ENCODE measurements at places on chromosomes 5 and 9.

DNA sequence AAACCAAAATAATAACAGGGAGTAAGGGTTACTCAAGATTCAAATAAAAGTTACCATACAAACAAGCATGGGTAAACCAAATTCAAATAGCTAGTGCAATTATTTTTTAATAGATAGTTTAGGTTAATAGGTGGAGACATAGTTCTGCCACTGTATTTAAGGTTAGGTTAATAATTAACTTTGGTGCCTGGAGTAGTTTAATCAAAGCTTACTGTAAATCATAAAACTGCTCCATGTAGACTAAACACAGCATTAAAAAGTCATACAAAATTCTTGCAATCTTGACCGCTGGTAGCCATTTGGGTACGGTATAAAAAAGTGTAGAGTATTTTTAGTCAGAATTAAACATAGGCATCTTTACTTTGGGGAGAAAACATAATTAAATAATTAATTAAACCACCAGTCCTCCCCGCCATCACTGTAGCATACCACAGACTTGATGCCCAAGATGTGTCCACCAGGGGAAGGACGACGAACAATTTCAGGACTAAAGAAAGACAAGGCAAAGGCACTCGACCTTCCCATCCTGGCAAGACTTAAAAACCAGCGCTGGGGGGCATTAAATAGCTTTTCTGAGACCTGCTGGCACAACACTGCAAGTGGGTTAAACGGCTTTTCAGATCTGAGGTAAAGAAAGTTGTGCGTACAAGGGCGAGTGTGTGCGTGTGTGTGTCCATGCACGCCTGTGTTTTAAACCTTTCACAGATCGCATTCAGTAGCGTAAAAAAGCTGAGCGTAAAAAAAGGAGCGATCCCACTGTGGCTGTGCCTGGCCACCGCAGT lies 2.9 kb downstream of the SEMA6A start:
- no peak for DNase-seq

DNA sequence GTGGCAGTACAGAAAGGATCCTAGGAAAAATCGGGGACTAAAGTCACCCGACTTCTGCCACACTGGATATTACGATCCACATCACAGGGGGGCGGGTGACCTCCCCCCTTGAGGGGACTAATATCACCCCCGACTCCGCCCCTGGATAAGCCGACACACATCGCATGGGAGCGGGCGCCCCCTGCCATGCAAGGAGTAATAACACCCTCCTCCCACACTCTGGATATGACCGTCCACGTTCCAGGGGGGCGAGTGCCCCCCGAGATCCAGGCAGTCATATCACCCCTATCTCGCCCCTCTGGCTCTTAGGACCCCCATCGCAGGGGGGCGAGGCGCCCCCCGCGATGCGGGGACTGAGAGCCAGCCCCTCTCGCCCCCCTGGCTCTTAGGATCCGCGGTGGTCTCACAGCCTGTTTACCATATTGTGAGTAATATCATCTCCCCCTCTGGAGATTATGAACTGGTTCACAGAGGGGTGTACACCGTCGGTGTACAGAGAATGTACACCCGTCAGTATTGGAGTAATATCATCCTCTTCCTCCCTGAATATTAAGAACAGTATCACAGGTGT lies 423.0 kb downstream of the DIRAS2 start:
- no peak for DNase-seq

DNA sequence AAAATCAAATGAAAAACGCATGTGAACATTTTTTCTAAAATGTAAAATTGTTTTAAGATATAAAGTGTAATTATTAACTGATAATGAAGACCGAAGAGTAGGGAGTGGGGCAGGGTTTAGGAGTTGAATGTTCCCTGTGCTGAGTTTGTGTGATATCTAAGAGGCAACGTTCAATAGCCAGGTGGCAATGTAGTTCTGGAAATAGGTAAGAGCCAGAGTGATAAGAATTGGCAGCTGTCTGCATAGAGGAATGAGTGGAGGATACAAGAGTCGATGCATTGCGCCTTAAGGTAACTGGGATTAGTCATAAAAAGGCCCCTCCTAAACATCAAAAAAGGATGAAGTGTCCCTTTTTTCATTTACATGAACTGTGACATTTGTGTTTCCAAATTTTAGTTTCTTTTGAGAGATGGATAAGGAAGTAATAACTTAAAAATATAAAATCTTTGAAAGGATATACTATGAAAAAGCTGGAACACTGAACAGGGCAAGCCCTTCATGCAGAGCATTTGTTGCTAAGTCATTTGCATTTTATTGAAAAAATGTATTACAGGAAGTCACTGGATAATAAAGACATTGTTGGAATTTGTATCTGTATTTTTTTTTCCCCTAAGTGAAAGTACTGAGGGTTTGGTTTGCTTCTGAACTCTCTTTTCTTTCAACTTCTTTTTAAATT lies 659.3 kb downstream of the ACTL7B start:
- DNase-seq, result no peak

DNA sequence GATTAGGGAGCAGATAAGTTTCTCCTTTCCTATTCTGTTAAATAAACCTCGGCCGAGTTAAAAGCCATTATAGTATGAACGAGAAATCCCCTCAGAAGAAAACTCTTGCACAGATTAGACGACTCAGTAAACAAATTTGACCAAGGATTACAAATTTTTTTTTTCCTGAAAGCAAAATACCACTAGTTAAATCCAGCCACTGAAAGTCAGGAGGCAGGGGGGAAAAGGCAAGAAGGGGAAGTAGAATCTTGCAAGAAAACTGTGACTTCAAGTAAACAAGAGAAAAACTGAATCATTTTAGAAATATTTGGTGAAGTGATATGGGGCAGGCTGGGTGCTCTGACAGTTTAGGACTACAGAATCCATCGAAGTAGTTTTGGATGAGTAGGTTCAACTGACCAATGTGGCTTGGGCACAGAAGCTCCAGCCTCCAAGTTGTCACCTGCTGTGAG lies 251.0 kb downstream of the DENND1A start:
- no peak for DNase-seq

DNA sequence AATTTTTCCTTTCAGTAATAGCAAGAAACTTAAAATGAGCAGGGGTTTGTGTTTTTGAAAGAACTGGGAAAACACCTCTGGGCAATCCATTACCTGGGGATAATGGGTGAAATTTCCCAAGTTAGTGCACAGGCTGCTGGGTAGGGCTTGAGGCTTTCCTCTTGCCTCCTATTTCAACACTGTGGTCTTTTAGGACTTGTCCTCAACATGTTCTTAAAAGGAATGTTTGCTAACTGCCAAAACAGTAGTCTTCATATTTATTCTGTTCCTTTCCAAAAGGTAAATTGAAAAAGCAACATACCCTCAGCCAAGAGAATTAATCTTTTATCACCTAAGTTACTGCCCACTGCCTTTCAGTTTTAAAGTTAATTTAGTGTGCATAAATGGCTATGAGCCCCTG lies 158.3 kb upstream of the CCDC152 start:
- DNase-seq, result no peak

- no peak for DNase-seq
Observed at GRCh38 chr9:124254261-124254682, 3.5 kb upstream of the NEK6 start.

DNA sequence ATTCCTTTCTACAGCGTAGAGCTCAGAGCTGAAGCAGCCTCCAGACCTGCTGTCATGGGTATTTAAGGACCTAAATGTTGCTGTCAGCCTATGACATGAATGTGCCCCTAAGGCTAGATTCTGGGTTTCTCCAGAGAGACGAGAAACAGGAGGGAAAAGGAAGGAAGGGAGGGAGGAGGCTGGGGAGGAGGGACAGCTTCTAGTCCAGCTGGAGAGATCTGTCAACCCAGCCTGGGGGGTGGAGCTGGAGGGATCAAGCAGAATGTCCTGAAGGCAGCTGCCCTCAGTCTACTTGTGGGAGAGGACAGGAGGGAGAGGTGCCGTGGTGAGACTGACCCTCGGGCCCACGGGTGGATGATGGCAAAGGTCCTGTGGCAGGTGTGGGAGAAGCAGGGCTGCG lies 1.1 kb upstream of the DBH start:
- no peak for DNase-seq

DNA sequence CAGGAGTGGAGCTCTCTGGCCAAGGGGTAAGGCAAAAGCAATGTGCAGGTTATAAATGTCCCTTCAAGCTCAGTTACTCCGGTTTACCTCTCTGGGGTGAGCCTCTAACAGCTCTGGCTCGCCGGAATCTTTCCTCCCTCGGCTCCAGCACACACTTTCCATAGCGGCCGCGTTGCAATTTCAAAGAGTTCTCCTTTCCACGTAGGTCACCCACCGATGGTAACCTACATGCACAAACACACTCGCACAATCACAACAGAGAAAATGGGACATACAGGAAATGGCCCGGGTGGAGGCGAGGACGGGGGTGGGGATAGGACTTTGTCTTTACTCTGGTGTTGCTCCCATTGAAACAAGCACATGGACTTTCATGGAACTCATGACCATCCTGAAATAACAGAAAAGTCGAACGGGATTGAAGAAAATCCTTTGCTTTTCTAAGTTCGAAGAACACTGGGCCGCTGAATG lies 1.2 kb downstream of the LHFPL2 start:
- no peak for DNase-seq

DNA sequence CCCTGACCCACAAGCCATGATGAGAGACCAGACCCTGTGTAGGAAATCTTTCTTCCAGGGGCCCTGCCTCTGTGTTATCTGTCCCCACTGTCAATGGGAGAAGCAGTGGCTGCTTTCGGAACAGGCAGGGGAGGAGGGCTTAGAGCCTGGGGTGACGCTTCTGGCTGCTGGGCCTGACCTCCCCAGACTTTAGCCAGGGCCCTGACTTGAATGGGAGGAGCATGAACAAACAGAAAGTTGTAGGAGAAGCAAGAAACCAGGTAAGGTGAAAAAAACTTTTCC lies 12.2 kb upstream of the GPX3 start:
- DNase-seq, result no peak

GRCh38 chr5:106862450-106863193 lies 808.1 kb downstream of the EFNA5 start:
- no peak for DNase-seq

DNA sequence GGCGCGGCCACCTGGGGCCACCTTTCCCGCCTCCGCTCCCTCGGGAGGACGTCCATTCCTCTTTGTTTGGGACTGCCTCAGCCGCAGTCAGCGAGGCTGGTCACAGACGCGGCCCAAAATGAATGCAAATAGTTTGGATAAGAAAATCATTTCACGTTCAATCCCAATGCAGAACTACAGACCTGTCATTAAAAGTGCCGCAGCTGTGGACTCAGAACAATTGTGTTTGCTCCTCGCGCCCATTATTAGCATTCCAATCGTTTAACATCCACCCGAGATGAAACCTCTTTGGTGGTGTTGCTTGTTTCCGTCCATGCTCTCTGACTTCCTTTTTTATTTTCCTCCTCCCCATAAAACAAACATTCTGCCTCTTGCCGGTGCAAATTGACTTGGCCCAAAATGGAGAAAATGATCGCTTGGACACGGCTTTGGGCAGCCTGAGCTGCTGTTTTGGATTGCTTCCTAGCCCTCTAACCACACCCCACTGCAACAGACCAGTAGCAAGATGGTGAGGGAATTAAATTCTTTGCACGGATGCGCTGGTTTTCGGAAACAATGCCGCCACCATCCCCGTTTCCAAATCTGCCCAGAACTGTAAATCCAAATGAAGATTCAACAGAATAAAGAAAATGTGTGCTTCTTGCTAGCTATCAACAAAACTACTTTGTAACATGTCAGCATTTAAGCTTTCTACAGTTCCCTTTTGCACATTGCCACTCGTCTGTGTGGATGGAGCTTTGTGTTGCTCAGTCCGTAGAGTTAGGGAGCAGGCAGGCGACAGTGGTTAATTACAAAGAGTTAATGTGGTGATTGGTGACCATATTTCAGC lies 784 bp downstream of the NLN start:
- no peak for DNase-seq

DNA sequence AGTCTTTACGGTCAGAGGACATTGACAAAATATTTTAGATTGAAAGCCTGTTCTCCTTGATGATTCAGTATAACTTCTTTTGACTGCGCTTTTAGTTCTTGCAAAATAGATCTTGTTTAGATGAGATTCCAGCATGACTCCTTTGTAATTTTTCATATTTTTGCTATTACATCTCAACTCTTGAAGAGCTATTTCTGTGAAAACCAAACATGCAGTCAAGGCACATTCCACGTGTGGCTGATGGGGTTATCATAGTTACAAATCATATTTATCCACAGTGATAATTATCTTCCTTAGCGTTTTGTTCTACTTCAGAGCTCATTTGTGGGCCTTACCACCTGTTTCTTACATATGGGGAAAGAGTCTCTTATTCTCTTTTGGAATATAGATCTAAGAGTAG lies 238.8 kb upstream of the DMRT1 start:
- no peak for DNase-seq

- DNase-seq, result no peak
Observed at GRCh38 chr5:5080790-5081189, 59.3 kb upstream of the ADAMTS16 start.

- no peak for DNase-seq
Observed at GRCh38 chr5:81884871-81885270, 87.0 kb upstream of the ATG10 start.

- no peak for DNase-seq
Observed at GRCh38 chr9:110316261-110317075, 21.2 kb downstream of the TXNDC8 start.

DNA sequence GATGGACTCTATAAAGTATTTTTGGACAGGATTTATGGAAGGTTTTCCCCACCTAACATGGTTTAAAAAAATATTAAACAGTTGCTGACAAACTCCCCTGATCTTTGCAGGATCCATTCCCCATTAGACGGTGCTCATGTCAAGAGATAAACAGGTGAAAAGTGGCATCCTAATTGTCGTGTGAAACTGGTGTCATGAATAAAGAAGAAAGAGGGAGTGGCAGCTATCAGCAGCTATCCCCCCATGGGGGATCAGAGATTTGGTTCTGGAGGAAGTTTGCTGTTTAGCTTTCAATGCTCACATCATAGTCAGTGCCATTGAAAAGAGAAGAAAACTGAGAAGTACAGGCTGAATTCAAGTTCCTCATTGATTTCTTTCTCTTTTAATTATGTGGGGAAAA lies 329.3 kb upstream of the BRINP1 start:
- no peak for DNase-seq

DNA sequence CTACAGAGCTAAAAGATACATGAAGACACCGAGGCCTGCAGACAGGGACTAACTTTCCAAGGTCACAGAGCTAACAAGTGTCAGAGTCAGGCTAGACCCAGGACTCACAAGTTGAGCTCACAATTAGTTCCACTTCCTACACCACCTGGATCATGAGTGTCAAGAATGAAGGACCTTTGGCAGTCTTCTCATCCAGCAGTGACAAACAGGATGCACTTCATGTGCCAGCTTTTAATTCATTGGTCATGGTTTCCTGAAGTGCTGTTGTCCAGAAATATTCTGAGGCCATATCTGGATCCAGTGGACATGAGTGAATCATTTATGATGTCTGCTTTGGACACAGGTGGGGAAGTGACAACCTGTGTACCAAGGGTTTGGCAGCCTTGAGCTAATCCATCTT lies 77.4 kb downstream of the KCNIP1 start:
- no peak for DNase-seq

- no peak for DNase-seq
Observed at GRCh38 chr5:50672663-50673062, 6.2 kb downstream of the PARP8 start.

DNA sequence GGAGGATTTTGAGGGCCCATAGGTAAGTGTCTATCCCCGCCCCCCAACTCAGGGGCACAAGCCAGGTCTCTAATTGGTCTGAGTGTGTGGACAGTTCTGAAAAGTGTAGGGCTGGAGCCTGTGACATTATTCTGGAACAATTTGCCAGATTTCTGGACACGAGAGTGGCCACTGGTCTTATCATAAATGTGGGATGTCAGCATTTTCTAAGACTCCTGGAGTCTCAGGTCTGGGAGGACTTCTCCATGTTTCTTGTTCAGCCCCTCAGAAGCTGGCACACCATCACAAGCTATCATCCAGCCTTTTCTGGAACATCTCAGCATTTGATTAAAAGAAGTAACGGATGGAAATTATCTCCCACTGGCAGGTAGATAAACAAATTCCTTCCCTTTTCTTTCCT lies 141.4 kb downstream of the SEC61B start:
- no peak for DNase-seq
